KG1 (cell line): ENCODE measurements at places on chromosomes 3 and 15.

GRCh38 chr3:107824822-107825371 is 265.9 kb downstream of the CD47 start:
- DNase-seq = no peak

- DNase-seq = no peak
Measured at GRCh38 chr3:188390343-188390718, 236.4 kb downstream of the LPP start.

GRCh38 chr3:141178551-141178950 is 53.1 kb upstream of the PXYLP1 start:
- DNase-seq = no peak

- DNase-seq = no peak
Measured at GRCh38 chr15:101046826-101047225, 127.7 kb downstream of the LRRK1 start.

DNA sequence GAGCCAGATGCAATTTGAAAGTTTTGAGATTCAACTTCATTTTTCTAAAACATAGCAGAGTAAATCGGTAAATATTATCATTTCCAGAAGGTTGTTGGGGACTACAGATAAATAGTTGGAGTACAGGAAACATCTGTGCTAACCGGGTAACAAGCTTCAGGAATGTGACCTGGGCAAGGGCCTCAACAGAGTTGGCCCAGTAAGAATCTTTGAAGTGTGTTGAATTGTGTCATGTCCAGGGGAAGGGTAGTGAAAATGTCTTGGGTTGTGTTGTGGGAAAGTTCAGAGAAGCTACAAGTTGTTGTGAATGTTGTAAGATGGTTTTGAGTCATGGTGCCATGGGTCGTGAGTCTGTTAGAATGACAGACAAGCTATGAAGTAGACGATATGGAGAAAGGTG is 35.7 kb downstream of the SQOR start:
- DNase-seq = no peak

- no peak for DNase-seq
Measured at GRCh38 chr15:46297766-46298165, 662.9 kb downstream of the SQOR start.
